ENCODE measurements at places on chromosomes 5 and 9.
A peak's percentile ranks its signal among the peaks of the same experiment; 100 is the strongest.

DNA sequence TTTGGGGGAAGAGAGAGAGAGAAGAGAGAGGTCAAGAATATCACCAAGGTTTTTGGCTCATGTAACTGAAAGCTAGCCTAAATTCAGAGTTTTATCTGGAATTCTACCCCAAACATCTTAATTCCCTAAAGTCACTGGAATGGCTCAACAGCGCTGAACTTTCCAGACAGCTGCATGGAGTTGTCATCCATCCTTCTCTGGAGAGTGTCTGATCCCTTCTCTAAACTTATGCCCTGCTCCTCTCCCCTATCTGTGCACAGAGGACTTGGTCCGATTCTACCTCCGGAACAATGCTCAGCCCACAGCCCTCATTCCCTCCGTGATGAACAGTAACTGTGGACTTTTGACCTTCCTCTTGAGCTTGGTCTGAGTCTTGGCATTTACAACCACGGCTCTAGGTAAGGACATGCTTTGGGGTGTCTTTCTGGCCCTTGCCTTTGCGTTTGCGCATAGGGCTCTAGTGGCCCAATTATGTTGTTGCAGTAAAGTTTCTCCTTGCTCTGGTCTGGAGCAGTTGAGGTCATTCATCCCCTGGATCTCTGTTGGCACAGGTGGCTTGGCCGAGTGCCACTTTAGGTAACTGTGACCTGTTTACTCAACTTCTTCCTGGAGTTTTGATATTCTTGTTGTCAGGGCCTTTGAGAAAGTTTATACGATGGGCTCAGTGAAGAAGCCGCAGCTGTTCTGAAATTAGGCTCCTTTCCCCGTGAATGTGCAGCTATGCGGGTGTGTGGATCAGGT lies 18.3 kb upstream of the CD180 start:
- no peak for DNase-seq

DNA sequence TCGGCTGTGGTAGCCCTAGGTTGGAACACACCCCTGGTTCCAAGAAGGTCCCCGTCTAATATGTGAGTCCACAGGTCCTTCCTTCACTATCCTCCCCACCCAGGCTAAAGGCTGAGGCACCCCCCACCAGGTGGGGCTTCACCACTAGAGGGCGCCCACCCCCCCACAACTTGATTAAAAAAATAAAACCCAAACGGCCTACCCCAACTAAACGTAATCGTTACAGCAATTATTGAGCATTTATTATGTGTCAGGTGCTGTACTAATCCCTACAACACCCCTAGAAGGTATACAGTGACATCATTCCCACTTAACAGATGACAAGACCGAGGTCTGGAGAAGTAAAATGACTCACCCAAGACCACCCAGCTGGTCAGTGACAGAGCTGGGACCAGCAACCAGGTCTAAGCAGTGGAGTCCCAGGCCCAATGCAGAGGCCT lies 65.0 kb downstream of the FGF18 start:
- peak; percentile 38 for DNase-seq

- no peak for DNase-seq
Measured at GRCh38 chr5:74239261-74239660, 401.3 kb downstream of the ENC1 start.

- DNase-seq = no peak
Measured at GRCh38 chr9:69391946-69392345, 66.9 kb downstream of the ENTREP1 start.

DNA sequence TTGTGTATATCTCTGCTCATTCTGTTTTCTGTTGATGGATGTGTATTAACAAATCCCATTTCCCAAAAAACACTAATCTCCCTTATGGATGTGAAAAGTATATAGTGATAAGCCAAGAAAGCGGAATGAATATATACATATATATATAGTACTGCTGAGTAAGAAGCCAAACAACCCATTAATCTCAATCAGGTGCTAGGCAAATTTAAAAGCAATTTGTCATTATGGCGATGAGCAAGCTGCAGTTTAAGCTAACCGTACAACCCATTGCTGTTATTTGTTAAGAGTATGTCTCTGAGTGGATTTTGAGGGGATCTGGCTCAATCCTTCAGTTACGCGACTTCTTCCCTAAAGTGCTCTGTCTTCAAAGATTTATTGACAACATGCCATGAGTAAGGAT lies 640.4 kb upstream of the ARRDC3 start:
- DNase-seq = no peak

- DNase-seq = no peak
Measured at GRCh38 chr5:157431544-157432200, 28.3 kb upstream of the NIPAL4 start.

DNA sequence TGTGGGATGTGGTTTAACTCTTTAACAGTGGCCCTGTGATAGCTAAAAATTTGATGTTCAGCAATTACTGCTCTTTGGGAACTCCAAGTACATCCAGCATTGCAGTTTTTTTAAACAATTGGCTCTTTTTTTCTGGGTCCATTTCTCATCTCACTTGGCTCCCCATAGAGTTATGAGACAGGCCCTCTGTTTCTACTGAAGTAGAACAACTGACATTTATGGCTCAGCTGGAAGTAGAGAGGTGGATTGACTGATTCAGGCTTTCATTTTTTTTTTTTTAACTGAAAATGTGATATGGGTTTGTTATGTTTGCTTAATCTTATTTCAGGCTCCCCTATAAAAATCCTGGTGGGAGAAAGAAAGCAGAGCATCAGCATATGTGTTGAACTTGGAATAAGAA lies 96.6 kb upstream of the CD180 start:
- DNase-seq = no peak

DNA sequence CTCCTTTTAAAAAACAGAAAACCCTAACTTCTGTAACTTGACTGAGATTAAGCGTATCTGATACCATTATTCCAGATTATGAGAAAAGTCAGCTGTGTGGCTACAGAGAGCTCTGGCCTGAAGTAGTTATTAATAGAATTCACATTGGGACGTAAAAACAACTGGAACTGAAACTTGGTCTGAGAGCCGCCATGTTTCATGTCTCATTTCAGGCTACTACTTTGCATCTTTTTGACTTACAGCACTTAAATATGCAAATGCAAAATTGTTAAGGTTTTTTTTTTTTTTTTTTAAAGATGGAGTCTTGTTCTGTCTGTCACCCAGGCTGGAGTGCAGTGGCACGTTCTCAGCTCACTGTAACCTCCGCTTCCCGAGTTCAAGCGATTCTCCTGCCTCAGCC lies 25.2 kb downstream of the MAP3K1 start:
- DNase-seq = no peak

GRCh38 chr5:172091956-172092732 lies 85.7 kb upstream of the FBXW11 start:
- no peak for DNase-seq

- no peak for DNase-seq
Measured at GRCh38 chr9:73009649-73010288, 56.9 kb upstream of the ALDH1A1 start.

GRCh38 chr9:109708451-109708945 lies 71.5 kb upstream of the PALM2AKAP2 start:
- DNase-seq = no peak

GRCh38 chr9:89923961-89924504 lies 319.2 kb downstream of the GADD45G start:
- peak; percentile 9 for DNase-seq

DNA sequence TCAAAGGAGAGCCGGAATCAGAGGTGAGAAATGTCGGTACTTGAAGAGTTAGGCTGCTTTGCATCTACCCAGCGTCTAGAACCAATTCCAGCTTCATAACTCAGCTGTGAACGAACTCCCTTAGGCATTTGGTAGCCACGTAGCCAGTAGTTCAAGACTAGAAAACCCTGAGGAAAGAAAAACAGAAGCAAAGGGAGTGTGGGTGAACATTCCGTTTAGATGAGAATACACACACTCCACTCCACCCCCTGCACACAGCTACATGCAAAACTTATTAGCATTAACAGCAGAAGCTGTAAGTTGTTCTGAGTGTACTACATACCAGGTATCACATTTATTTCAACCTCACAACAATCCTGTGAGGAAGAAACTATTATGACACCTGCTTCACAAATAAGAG lies 78.3 kb downstream of the SMIM23 start:
- no peak for DNase-seq

GRCh38 chr5:95895771-95896170 lies 65.9 kb downstream of the ELL2 start:
- no peak for DNase-seq

DNA sequence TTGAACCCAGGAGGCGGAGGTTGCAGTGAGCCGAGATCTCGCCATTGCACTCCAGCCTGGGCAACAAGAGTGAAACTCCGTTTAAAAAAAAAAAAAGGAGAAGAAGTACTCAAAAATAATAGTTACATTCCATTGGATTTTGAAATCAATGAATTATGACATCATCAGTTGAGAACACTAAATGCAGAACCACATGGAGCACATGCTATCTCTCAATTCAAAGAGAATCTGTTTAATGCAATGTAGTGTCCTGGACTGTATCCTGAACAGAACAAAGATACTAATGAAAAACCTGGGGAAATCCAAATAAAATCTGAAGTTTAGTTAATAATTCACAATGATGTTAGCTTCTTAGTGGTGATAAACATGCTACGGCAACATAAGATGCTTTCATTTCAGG lies 20.3 kb downstream of the CDC14B start:
- no peak for DNase-seq

DNA sequence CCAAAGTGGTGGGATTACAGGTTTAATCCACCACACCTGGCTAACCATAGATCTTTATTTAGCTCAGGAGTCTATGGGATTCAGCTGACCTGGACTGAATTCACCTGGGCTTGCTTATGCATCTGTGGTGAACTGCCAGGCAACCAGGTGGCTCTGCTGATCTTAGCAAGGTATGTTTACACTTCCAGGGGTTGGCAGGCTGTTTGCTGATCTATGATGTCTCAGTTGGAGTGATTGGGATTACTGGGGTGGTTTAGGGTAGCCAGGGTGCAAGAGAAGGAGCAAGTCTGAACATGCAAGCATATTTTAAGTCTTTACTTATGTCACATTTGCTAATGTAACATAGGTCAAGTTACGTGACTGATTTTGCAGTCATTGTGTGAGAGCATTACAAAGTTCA lies 63.6 kb upstream of the JAK2 start:
- DNase-seq = no peak

DNA sequence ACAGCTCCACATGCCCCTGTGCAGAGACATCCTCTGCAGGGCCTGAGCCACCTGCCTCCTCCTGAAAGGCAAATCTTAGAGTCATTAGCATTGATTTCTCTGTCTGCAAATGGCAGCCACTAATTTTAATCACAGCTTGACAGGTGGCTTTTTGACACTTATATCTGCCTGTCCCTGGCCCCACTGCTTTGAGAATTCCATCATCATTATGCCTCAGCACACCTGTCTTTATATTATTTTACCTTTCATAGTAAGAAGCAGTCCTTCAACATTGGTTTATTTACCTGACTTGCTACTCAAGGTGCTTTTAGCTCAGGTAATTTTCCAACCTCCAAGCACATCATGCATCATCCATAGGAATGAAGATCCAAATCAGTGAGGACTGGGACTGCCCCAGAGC lies 451.3 kb downstream of the MTRR start:
- no peak for DNase-seq

- DNase-seq = no peak
Measured at GRCh38 chr5:111744455-111744854, 12.5 kb downstream of the NREP start.

- DNase-seq = no peak
Measured at GRCh38 chr5:125149527-125149926, 403.1 kb upstream of the ZNF608 start.

DNA sequence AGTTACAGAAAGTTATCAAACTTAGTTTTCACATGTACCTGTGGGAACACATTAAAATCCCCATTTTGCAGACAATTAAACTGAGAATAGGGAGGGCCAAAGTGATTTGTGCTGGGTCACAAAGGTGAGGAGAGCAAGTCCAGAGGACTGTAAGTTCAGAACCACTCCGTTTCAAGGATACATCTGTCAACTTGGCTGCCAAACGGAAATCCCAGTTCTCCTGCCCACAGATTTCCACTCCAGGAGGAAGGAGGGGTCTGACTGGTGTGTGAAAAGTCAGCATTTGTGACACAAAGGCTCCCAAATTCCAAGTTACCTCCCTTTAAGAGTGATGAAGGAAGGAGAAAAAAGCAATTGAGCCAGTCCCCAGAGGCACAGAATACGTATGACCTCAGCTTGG lies 42.3 kb downstream of the PRELID2 start:
- no peak for DNase-seq

GRCh38 chr9:136965771-136966484 lies 11.4 kb upstream of the PTGDS start:
- no peak for DNase-seq

Data from stimulated activated CD4-positive, alpha-beta T cell treated with anti-CD3 and anti-CD28 coated beads, Interleukin-1b, Interleukin-23, amount 100 ng/mL, for 24 hours (primary cell).